Esophagus squamous epithelium (tissue), 5 donors: ENCODE measurements at places on chromosomes 1 and 21. TPM values are rescaled to one million over a fixed set of nuclear protein-coding genes. Genes with fewer than 3 reads are reported as not detected.

DNA sequence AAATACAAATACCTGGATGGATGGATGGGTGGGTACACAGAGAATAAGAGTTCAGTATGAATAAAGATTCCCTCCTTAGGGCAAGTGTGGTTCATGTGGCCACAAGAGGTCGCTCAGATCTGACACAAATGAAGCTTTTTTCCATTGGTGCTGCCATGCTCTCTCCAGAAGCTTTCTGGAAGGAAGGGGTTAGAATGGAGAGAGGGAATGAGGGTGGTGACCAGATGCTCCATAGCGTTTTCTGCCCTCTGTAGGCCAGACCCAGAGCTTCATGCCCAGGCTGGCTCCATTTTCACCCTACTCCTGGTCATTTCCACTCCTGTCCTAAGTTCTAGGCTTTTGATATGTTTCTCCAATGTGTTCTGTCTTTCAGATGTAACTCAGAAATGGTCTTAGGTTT is 3.3 kb upstream of the FCRL6 start:
- no peak for DNase-seq

DNA sequence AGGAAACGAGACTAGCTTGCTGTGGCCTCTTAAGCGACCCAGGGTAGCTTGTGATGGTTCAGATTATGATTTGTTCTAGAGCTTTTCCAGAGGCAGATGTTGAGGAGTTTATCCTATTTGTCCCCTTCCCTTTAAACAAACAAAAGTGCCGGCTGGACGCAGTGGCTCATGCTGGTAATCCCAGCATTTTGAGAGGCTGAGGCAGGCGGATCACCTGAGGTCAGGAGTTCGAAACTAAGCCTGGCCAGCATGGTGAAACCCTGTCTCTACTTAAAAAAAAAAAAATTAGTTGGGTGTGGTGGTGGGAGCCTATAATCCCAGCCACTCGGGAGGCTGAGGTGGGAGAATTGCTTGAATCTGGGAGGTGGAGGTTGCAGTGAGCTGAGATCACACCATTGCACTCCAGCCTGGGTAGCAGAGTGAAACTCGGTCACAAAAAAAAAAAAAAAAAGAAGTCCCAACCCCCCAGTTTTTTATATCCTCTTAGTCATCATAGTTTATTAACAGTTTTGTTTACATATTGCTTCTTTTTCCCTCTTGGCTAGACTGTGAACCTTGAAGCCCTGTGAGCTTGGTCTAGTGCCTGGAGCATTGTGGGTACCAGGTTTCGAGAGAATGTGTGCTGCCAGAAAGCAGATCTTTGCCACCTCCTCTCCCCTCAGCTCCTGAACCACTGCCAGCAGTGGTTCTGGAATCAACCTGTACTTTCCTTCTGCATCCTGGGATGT is 29.8 kb downstream of the MAPKAPK2 start:
- no peak for DNase-seq

Gene NECTIN4
- total RNA-seq = 161 TPM

- DNase-seq = no peak
Measured at GRCh38 chr1:204435381-204435831, 23.8 kb upstream of the PPP1R15B start.

Gene FAM72D
- 2.7 TPM for total RNA-seq

DNA sequence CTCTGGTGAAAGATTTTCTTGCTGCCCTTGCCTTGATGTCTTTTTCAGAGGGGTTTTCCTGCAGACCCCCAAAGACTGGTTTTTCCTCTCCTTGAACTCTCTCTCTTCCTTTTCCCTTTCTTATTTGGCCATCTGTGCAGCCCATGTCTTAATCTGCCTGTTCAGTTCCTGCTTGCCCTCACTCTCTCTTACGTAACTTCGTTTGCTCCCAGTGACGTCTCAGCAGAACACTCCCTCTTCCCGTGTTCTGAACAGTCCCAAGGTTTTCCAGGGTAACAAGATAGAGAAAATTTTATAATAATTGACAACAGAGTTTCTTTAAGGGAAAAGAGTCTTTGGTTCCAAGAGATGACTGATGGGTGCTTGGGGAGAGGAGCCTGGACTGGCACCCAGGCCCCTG is 109.1 kb upstream of the LMO4 start:
- no peak for DNase-seq

GRCh38 chr1:30106125-30106524 is 617.3 kb downstream of the MATN1 start:
- DNase-seq = no peak

GRCh38 chr1:9275161-9275560 is 17.5 kb upstream of the SPSB1 start:
- no peak for DNase-seq

DNA sequence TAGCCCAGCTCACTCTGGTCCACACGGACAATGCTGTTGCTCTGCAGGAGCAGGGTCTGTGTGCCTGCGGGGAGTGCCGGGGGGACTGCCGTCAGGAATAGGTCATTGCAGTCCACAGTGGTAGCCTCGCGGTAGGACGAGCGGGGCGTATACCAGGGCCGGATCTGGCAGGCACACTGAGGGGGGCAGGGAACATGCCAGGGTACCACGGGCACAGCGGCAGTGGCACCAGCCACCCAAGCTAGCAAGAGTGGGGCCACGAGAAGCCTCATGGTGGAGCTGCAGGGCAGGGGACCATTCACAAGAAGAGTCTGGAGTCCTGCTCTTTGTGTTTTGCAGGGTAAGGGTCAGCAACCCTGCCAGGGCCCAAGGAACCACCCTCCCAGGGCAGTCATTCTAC is 65.8 kb downstream of the LRRN2 start:
- no peak for DNase-seq

DNA sequence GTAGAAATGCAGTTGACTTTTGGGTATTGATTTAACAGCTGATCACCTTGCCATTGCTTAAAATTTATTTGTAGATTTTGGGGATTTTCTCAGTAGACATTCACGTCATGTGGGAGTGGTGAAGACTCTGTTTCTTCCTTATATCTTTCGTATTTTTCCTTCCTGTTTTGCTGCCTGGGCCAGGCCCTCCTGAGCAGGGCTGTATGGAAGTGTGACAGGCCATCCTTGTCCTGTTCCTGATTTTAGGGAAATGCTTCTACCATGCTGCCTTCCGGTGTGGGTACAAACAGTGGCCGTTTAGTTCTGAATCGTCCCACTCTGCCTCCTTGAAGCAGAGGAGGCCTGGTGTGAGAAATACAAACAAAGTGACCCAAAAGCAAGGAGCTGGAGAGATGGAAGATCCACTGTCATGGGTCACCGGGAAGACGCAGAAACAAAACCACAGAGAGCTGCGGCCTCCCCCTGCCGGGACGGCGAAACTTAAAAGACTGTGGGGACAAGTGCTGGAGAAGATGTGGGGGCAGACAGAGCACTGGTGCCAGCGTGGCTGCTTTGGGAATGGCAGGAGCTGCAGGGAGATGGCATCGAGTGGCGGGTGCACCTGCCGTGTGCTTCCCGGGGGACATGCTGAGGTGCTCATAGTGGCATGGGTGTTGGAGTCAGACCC is 7.6 kb downstream of the AGPAT3 start:
- DNase-seq = no peak

Gene KLF17
- total RNA-seq = not detected

Gene SH2D5
- not detected for total RNA-seq

DNA sequence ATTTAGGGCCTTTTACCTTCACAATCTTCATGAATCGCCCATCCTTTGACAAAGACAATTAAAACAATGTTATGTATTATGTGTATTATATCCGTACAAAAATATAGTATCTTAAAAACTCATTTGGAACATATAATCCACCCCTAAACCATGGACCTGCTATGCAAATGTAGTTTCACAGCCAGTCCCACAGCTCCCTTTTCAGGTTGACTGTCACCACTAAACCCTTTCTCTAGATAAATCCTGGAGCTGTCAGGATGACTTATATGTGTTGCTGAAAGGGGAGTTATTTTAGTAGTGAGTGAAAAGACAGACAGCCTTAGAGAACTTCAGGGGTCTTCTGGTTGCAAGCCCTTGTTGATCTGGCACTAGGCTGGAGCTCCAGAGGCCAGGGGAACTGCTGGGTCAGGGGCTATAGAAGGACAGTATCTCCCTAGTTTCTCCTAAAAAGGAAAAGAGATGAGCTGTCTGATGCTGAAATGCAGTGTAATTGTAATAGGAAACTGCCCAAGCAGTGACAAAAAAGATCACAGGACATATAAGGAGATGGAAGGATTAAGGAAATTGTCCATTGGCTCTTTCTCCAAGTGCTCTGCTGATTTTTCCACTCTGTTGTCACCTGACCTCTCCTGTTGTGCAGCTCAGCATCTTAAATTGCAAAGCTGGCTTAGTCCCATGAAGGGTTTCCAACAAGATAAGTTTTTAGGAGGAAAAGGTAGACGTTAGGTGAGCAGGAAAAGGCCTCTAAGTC is 127.7 kb downstream of the S1PR1 start:
- no peak for DNase-seq

Gene BACE2
- 51.5 TPM for total RNA-seq

Gene NTNG1
- 1.3 TPM for total RNA-seq

DNA sequence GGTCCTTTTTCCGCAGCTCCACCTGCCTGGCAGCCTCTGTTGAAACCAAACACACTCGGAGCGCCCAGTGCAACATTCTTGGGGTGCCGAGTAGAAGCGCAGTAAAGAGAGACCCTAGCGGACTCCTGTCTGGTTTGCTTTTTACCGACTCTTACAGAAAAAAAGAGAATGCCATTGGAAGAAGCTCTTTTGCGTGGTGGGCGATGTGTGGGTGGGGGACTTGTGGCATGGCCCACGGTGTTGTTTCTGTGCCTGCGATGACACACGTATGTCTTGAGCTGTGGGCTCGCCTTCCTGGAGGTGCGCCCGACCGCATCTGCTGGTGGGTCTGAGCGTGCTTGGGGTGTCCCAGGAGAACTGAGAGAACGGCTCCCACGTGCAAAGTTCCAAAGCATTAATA is 7.3 kb upstream of the BARHL2 start:
- DNase-seq = no peak

- DNase-seq = no peak
Measured at GRCh38 chr1:243793298-243793697, 56.7 kb downstream of the AKT3 start.

DNA sequence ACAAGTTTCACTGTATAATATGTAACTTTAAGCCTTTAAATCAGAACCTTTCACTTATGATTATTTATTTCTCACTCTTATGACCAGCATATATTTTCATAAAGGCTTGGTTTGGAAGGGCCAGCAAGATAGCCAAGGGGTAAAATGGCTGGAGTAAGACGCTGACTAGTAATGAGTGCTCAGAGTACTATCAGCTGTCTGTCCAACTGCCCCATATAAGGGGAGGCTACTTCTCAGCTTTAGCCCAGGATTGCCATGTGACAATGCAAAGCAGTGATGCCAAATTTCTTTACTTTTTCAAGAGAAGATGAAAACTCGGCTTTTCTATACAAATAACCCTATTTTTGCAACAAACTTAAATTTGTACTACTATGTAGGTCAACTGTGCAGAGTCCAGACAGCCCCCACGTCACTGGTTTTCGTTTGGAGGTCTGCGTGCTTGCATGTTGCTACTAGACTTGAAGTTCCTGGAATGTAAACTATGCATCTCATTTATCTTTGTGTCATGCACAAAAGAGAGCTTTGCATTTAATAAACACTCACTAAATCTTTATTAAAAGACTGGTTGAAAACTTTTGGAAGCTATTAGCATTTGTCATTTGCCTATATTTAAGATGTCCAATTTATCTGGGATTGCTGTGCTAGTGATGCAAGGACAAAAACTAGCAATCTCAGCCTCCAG is 110.4 kb downstream of the TNFSF18 start:
- DNase-seq = no peak

DNA sequence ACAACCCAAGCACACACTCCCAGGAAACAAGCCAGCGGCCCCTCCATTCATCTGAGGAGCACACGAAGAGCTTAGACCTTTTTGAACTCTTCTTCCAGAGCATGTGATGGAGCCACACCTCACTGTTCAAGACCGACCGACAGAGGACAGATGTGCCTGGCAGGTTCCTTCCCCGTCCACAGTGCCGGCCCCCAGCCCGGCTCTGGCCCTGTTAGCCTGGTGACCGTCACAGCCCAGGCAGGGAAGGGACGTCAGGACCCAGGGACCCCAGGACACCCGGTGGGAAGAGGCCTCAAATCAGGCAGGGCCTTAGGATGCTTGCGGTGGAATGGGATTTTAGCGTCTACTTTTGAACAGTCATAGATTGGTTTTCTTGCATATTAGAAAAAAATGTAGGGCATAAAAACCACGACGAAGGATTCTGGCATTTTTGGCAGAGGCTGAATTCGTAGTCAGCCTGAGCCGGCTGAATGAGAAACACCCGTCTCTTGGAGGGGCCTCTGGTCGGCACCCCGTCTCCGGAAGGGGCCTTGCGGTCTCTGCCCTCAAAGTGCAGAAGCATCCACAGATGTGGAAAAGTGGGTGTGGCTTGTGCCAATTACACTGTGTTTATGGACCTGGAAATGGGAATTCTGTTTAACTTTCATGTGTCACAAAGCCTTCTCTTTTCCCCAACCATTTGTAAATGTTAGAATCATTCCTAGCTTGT is 79.3 kb downstream of the SIK1 start:
- DNase-seq = no peak

DNA sequence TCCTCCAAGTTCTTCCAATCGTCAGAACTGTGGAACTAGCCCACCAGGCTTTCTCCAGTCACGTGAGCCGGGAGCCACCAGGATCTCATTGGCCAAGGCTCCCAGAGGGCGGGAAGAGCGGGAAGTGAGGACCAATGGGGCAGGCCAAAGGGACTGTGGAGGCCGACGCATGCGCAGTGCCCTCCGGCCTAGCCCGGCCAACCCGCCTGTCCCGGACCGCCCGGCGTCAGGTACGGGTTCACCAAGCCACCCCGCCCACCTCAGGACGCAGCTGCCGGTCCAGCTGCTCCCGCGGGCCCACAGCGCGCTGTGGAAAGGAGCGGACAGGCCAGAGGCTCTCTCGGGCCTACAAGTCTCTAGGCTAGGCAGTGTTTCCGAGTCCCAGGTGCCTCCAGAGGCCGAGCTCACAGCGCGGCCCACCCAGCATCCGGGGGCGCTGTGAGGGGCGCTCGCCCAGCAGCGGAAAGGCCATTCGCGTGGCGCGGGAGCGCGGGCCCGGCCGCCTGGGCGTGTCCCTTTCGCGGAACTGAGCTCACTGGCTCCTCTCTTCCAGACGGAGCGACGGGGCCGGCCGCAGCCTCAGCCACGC is 10.9 kb downstream of the OR14I1 start:
- no peak for DNase-seq

GRCh38 chr1:16393570-16394521 is 26.8 kb downstream of the SZRD1 start:
- no peak for DNase-seq

DNA sequence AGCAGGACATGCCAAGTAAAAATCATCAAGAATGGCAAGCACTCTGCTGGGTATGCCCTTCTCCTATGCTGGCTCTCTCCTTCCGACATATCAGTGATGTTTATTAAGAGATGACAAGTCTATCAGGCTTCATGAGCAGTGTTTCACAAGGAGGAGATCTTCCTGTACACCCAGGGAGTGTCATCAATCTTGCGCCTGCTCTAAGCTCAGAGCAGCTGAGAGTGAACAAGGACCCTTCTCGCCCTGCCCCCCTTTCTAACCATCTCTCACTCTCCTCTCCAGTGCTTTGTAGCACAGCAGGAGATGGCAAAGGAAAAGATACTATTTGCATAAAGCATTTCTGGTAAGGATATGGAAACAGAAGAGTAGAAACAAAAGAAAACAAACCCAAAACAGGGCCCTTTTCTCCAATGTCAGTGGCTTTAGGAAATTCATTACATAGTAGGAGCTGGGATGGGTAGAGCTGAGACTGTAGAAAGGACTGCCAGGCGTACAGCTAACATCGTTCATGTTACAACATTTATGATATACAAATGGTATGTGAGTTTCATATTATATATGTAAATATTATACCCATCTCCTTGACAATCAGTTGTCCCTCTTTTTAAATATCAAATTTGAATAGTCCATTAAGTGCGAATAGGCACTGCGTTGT is 201.7 kb downstream of the NUF2 start:
- no peak for DNase-seq
